ENCODE measurements at places on chromosomes 1 and 21.

GRCh38 chr1:198860371-198860770 lies 221.5 kb downstream of the PTPRC start:
- DNase-seq = no peak

DNA sequence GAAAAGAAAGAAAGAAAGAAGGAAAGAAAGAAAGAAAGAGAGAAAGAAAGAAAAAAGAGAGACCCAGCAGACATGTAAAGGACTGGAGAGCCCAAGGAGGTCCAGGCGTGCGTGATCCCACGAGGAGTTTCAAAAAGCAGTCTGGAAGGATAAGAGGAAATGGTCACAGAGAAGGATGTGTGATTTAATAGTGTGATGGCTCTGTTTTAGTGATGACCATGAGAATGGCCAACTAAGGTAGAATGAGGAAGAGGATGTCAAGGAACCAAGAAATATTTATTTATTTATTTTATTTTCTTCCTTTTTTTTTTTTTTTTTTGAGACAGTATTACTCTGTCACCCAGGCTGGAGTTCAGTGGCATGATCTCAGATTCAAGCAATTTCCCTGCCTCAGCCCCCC lies 25.5 kb downstream of the PTGS2 start:
- no peak for DNase-seq

DNA sequence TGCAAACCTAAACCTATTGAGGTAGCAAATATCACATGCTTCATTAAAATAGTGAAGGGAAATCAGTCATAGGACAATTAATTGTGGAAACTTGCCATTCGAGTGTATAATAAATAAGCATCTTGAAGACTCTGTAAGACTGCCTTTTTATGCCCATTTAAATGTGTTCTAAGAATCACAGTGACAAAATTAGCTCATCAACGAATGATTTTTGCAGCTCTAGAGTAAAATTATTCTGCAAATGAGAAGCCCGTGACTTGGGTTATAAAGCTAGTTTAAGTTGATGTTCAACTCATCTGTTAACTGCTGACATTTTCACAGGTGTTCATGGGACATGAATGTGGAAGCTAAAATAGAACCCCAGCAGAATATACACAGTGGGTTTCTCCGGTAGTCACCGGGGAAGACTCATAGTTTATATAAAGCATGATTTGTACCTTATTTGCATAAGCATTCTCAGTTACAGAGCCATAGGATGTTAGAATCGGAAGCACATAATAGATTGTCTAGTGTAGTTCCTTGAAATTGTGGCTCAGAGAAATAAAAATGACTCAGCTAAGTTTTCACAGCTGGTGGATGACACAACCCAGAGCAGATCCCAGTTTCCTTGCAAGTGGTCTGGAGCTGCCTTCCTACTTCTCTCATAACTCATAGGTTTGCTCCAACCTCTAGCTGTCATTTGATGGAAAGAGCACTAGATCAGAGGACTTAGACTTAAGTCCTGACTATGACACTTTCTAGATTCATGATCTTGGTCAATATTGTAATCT lies 107.3 kb downstream of the UCHL5 start:
- DNase-seq = no peak

DNA sequence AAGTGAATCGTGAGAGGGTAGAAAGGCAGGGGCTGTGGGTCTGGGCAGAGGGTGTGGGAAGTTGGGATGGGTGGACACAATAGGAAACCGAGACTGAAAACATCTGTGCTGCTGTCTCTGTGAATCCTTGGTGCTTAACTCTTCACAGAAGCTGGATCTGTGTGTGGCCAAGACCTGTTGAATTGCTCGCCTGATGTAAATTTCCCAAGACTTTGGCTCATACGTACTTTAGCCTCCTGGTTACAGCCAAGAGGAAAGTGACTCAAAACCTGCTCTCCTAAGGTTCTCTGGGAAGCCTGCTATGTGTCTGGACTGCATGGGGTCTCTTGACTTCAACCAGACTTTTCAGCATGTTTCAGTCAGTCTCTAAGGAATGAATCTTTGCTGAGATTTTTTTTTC lies 270.3 kb downstream of the RWDD3 start:
- no peak for DNase-seq

- DNase-seq = no peak
Measured at GRCh38 chr1:104402178-104402577, 652.5 kb downstream of the AMY1C start.

- DNase-seq = no peak
Measured at GRCh38 chr1:29651246-29651645, 414.9 kb downstream of the PTPRU start.

DNA sequence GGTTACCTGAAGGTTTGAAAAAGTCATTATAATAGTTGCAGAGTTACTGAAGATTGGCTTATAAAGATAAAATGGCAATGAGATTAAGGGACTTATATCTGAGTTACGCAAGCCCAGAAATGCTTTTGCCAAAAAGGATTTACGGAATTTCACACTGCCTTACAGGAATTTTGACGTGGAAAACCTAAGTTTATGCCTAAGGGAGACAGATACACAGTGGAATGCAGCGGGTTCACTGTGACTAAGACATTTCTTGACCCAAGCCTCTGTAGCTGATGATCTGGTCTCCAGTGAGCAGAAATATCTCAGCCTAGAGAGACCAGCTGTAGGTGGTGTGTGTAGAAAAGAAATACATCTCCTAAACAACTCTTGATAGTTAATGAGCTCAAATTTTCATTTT lies 10.1 kb upstream of the EXO1 start:
- DNase-seq = no peak

DNA sequence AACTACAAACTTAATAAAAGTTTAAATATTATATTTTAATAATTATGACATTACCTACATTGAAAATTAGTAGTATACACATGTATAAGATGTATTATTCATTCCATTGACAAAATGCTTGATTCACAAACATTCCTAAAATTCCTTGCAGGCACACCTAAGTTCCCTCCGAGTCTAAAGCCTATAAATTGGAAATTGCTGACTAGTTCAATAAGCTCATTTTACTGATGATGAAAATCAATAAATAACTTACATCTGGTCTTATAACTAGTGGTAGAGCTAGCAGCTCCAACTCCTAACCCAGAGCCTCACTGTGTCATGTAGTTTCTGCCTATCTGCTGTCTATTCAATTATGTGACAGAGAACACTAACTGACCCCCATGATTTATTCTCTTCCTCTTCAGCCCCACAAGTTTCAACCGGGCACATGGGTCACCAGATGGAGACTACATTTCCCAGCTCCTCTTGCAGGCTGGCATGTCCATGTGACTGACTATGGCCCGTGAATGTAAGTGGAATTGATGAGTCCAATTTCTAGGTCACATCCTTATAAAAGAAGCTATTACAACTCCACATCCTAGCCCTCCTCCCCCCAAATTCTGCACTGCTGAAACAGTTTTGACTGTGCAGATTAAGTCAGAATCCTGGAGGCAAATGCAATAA lies 29.6 kb upstream of the LRRC8D start:
- no peak for DNase-seq

DNA sequence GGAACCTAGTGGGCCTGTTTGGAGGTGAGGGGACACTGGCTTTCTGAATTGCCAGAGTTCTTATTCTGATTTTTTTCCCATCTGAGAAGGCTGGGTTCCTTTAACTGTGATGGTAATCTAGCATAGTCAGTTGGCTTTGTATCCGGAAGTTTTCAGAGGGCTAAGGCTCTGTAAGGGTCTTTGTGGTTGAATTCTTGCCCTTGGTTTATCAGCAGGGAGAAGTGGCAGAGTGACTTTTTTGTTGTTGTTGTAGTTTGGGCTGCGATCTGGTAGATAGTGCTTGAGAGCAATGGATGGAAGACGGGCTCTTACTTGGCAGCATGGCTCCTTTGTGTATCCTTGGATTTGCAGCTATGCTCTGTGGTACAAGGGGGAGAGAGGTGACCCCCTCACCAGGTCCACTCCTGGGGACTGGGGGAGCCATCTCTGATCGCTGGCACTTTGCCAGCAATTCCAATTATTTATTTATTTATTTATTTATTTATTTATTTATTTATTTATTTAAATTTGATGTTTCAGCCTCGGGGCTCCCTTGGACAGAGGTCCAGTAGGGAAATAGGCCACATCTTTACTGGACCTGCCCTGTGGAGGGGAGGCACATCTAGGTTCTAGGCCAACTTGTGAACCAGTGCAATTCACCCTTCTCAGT lies 18.5 kb downstream of the TCP10L start:
- DNase-seq = no peak

DNA sequence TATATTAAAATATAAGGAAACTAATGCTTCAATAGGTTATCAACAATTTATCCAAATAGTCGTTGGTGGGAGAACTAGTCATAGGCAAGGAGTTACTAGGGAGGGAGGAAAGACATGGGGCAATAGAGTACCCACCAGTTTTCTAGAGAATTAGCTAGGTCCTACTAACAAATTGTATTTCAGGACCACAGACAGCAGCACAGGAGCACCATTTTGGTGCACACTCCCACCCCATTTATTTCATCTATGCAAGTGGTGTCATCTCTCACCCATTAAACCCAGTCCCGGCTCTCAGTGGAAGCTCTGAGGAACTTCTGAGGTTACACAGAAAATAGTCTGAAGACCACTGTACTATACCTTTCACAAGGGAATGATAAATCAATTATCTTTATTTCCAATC lies 89.0 kb upstream of the BCAR3 start:
- no peak for DNase-seq

GRCh38 chr1:102593276-102593675 lies 515.0 kb downstream of the COL11A1 start:
- DNase-seq = no peak

DNA sequence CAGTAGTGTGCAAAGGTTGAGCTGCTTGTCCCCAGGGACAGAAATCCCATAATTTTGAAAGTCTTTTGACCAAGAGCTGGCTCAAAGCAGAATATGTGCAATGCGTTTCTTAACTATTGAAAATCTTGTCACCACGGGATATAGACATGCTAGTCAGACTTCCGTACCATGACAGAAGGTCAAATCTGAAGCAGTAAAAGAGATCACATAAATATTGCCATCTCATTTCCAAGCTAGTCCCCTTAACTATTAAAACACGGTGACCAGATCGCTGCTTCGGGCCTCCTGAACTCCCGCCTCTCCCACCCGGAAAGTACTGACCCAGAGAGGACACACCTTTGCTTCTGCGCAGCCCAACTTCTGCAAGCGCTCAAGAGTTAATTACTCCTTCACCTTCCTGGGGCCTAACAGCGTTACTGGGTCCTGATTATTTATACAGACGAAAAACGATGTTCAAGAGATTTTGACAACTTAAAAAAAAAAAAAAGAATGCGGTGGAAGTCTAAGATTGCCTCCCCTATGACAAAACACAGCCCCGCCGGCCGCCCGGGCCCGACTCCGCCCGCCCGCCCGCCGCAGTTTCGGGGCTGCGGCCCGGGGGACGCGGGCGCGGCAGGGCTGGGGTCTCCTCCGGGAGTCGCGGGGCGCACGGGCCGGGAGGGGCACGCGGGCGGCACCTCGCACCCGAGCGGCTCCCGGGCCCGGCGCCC lies 692 bp downstream of the SORT1 start:
- DNase-seq = no peak

- DNase-seq = no peak
Measured at GRCh38 chr1:79161077-79161476, 154.5 kb upstream of the ADGRL4 start.

GRCh38 chr1:11930571-11931445 lies 3.7 kb upstream of the PLOD1 start:
- no peak for DNase-seq

GRCh38 chr1:33586106-33586505 lies 113.7 kb downstream of the ZSCAN20 start:
- DNase-seq = no peak

DNA sequence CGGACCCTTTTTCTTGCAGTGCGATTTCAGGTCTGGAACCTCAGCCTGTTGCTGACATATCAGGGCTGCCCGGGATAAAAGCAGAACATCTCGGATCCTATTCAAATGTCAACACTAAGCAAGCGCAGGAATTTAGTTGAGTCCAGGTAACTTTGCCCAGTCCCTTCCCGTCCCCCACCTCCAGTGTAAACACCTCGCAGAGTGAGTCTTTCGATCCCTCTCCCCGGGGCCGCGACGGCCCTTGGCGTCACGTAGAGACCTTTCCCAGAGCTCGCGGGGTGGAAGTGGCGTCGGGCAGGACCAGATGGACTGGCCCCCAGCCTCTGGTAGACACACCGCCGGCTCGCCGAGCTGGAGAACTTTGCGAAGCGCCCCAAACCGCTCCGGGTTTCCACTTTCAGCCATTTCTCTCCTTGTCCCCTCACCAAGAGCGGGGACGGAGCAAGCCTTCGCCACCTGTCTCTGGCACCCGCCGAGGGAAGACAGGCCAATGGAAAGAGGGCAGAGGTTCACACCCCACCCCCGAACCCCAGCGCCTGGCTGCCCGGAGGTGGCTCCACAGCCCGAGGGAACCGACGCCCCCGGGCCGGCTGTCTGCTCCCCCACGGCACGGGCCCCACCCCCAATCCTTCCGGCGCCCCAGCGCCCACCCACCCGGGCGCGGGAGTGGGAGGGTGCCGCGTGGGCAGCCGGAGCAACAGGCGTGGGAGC lies 570 bp downstream of the KCND3 start:
- DNase-seq = no peak

GRCh38 chr1:3040004-3040403 lies 18.7 kb downstream of the ACTRT2 start:
- DNase-seq = no peak

All from stimulated activated CD8-positive, alpha-beta memory T cell treated with anti-CD3 and anti-CD28 coated beads, Interleukin-2, amount 100 ng/mL, for 1 hour (primary cell).